B cell (primary cell): ENCODE measurements at places on chromosomes 3 and 15.
A peak's percentile ranks its signal among the peaks of the same experiment; 100 is the strongest.

GRCh38 chr3:197366301-197367044 lies 68.1 kb upstream of the DLG1 start:
- no peak overlapping the region for H3K4me3 ChIP-seq
- DNase-seq: no peak
- H3K27me3 ChIP-seq: no peaks in the 10 kb centered on the region
- H3K36me3 ChIP-seq: no peaks in the 10 kb centered on the region
- no peak overlapping the region for H3K27ac ChIP-seq

GRCh38 chr3:14142567-14143270 lies 17.9 kb downstream of the TMEM43 start:
- no peaks in the 10 kb centered on the region for H3K27me3 ChIP-seq
- peaks cover 67% of the 10 kb centered on the region for H3K36me3 ChIP-seq
- DNase-seq: no peak
- H3K4me1 ChIP-seq: peaks cover 21% of the 10 kb centered on the region
- peak overlapping the region; percentile 95 for H3K27ac ChIP-seq

GRCh38 chr3:169453256-169454059 lies 210.1 kb downstream of the MECOM start:
- H3K27ac ChIP-seq: no peak overlapping the region
- no peaks in the 10 kb centered on the region for H3K4me1 ChIP-seq
- no peak for DNase-seq
- H3K27me3 ChIP-seq: no peaks in the 10 kb centered on the region

DNA sequence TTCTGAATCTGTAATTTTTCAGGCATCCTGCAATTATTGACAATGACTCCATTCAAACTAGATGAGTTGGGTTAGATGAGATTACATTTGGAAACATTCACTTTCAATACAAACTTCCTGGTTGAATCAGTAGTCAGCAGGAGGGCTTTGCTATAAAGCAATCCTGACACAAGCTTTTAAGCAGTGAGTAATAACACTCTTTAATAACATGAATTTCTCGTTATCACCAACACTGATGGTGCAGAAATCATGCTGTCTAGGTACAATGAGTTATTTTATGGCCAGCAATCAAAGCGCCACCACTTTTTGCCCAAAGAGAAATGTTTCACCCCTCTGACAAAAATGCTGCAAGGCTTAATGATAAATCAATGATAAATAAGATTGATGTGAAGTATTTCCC lies 474.8 kb upstream of the CNTN4 start:
- DNase-seq: no peak
- no peak overlapping the region for H3K27ac ChIP-seq
- no peak overlapping the region for H3K4me3 ChIP-seq
- no peaks in the 10 kb centered on the region for H3K4me1 ChIP-seq

- H3K4me1 ChIP-seq: no peaks in the 10 kb centered on the region
- no peak overlapping the region for H3K4me3 ChIP-seq
- H3K36me3 ChIP-seq: peaks cover 11% of the 10 kb centered on the region
- DNase-seq: no peak
- no peaks in the 10 kb centered on the region for H3K27me3 ChIP-seq
These were observed 85.1 kb downstream of the SUCLG2 start for GRCh38 chr3:67569324-67569723.

GRCh38 chr15:72315706-72316370 lies 4.1 kb downstream of the CELF6 start:
- no peak for DNase-seq
- H3K4me1 ChIP-seq: peaks cover 4% of the 10 kb centered on the region
- H3K27ac ChIP-seq: no peak overlapping the region
- no peaks in the 10 kb centered on the region for H3K27me3 ChIP-seq
- H3K4me3 ChIP-seq: no peak overlapping the region
